CD4-positive, alpha-beta T cell treated with Interleukin-4 for 1 hour (primary cell): ENCODE measurements at places on chromosomes 13 and 19.

DNA sequence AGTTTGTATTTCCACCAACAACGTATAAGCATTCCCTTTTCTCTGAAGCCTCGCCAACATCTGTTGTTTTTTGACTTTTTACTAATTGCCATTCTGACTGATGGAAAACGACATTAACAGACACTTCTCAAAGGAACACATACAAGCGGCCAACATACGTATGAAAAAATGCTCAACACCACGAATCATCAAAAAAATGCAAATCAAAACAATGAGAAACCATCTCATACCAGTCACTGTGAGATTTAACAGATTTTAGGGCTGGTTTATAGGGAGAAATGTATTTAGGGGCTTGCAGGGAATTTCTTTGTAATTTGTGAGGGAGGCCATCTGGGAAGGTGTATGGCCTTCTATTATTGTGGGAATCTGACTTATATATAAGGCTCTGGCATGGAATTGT, 2.8 kb upstream of the DZIP1 start:
- DNase-seq: no peak

GRCh38 chr19:9909251-9909650, 27.1 kb downstream of the OLFM2 start:
- no peak for DNase-seq

DNA sequence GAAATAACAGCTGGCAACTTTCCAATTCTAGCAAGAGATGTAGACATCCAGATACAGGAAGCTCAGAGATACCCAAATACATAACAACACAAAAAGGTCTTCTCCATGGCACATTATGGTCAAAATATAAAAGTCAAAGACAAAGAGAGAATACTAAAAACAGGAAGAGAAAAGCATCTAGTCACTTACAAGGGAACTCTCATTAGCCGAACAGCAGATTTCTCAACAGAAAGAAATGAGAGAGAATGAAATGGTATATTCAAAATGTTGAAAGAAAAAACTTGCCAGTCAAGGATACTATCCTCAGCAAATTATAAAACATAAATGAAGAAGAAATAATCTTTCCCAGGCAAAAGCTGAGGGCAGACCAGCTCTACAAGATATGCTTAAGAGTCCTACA, 12.4 kb downstream of the ZNF780A start:
- DNase-seq: no peak

GRCh38 chr19:15562861-15563260, 52.2 kb upstream of the CYP4F8 start:
- DNase-seq: no peak

DNA sequence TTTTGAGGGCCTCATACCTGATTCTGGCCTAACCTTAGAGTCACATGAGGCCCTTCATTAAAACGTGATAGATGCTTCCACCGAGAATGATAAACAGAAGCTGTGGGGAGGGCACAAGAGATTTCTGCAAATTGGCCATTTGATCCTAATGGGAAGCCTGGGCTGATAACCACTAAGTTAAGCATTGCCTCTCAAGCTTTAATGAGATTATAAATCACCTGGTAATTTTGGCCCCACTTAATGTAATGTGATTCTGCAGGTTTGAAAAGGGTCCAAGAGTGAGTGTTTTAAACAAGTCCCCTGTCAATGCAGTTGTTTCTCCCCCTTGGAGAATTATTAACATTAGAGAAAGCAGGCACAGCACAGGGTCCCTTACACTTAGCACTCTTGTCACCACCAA, 42.0 kb downstream of the ZNF486 start:
- no peak for DNase-seq

- no peak for DNase-seq
Observed at GRCh38 chr13:24313439-24313838, 4.1 kb downstream of the C1QTNF9 start.

DNA sequence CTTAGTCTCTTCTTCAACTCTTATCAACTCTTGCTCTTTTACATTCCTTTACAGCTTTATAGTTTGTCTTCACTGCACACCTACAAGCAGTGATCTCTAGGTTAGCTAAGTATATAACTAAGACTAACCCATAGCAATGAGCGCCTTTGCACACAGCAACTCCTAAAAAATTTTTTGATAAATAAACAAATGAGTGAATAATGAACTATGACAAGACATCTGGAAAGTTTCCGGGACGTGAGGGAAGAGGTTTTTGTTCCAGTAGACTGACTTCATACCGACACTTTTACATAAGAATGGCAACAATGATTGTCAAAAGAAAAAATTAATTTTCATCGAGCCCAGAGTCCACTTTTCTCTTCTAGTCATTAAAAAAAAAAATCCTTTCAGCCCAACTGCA, 98.3 kb downstream of the ELF1 start:
- DNase-seq: no peak

- DNase-seq: no peak
Observed at GRCh38 chr13:45705918-45706317, 3.8 kb downstream of the CBY2 start.

- no peak for DNase-seq
Observed at GRCh38 chr13:95858286-95859075, 181.5 kb downstream of the DNAJC3 start.

DNA sequence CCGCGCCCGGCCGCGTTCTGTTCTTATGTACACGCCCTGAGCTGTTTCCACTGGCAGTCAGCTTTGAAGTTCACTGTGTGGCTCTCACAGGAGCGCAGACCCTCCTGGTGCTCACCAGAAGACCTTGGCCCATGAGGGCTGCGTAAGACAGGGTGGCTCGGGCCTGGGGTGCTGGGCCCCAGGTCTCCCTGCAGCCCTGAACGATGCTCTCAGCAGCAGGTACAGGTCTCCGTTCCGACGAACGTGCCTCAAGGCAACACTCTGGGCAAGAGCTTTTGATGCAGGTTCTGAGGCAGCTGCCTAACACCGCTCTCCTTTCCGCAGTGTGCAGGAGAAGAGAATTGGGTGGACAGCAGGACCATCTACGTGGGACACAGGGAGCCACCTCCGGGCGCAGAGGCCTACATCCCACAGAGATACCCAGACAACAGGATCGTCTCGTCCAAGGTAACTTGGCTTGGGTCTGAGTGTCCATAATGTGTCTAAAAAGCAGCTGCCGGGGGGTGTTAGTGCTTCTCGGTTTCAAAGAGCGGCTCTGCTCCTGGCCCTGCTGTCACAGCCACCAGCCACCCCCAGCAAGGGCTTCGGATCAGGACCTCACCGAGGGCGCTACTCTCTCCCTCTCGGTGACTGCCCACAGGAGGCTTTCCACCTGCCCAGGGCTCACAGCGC, 95.1 kb downstream of the ATP11A start:
- DNase-seq: no peak

DNA sequence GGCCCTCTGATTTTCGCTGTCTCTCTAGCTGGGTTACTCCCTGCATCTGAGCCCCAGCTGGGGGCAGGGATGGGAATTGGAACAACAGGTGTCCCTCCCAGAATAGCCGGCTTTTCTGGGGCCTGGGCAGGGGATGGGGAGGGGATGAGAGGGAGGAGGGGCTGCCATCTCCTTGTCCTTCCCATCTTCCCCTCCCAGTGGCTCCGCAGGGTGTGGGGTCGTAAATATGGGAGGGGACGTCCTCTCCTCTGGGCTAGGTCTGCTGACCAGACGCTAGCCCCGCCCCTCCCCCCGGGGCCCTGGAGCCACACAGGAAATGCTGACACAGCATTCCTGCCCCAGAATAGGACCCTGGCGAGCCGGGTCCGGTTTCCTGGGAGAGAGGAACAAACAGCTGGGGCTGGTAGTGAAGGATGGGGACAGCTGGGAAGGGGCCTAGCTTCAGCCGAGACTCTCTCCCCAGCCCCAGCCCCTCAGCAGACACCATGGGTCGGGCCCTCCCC, 1.1 kb downstream of the RYR1 start:
- no peak for DNase-seq

DNA sequence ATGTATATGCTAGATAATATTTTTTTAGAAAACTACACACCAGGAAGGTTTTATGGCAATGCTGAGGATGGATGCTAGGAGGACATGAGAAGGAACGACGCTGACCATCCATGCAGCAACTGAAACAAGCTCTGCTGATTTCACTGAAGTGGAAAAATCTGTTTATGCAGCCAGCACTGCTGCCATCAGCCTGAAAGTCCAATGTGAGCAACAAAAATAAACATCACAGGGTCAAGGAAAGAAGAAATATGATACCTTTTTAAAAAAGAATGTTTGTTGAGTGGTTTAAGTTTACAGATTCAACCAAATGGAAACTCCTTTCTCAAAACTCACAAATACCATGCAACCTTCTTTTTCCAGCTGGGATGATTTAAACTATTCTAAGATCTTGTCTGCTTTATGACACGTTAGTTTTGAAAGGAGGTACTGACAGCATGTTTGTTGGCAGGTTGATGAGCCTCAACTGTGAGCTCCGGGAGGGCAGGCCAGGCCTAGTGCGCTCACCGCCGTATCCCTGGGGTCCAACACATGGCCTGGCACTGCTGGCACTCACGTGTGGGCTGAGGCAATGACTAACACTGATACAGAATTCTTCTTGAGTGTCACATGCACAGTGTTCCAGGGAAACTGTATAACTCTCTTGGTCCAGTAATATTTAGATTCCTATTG, 46.8 kb downstream of the LATS2 start:
- DNase-seq: no peak

GRCh38 chr19:15268928-15269253, 36.6 kb upstream of the EPHX3 start:
- DNase-seq: no peak

DNA sequence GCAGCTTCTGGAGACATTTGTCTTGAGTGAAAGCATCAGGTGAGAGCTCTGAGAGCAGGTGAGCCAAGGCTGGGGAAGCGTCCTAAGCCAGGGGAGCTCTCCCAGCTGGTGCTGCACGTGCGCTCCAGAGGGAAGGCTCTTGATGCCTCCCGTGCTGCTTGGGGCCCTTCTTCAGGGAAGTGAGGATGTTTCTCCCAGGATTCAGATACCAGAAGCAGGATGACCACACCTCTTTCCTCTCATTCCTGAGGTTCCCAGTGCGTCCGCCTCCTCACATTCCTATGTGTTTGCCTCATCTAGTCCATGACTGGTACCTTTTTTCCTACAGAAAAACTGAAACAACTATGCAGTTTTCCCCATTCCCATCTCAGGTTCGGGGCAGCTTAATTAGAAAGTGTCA, 231.0 kb upstream of the IRS2 start:
- no peak for DNase-seq

GRCh38 chr13:40432018-40432978, 234.1 kb downstream of the FOXO1 start:
- DNase-seq: no peak

GRCh38 chr19:56136362-56136761, 4.7 kb upstream of the ZNF444 start:
- no peak for DNase-seq

DNA sequence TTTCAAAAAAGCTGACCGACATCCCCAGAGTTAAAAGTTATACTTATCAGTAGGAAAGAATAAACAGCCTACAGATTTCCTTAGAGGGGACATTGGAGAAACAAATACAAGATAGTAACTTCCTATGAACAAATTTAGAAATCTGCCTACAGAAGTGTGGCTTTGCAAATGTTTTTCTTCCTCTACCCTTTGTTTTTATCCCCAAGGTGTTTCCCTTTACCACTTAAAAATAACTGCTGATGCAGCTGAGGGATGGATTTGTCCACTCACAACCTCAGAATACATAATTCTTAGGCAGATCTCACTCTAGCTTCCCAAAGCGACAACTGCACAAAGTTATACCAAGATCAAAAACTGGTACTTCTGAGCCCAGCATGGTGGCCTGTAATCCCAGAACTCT, 20.9 kb downstream of the MED4 start:
- no peak for DNase-seq

DNA sequence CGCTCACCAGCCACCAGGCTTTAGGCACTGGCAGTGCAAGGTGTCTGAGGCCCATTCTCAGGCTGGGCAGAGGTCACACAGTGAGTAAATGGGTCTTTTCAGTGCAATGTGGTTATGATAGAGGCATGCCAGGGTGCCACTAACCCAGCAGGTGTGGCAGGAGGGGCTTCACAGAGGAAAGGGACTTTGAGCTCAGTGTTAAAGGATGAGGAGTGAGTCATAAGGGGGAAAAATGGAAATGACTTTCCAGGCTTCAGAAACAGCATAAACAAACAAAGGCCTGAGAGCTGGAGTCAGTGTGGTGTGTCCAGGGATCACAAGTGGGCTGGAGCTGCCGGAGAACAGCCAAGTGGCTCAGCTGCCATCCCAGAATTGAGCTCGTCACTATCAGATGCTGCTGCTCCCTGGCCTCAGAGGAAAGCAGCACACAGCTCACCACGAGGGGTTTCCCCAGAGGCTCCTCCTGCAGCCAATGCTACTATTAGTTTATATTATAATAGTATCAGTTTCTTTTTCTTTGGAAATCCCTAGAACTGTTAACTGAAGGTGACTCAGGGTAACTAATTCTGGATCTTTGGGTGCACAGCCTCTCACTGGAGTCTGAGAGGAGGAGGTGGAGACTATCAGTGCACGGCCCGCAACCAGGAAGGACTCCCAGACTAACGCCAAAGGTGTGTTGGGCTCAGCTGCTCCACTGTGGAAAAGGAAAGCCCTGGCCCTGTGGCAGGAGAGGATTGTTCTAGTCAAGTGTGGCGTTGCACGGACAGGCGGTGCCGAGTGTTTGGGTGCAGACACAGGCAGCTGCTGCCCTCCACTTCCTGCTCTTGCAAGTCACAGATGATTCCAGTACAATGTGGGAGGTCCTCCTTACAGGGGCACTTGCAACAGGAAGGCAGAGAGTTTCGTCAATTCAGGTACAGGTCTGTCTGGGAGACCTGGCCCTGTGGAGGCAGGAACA, 39.5 kb downstream of the DHRS12 start:
- peak; percentile 59 for DNase-seq

- no peak for DNase-seq
Observed at GRCh38 chr19:10981252-10981895, 20.5 kb downstream of the SMARCA4 start.

DNA sequence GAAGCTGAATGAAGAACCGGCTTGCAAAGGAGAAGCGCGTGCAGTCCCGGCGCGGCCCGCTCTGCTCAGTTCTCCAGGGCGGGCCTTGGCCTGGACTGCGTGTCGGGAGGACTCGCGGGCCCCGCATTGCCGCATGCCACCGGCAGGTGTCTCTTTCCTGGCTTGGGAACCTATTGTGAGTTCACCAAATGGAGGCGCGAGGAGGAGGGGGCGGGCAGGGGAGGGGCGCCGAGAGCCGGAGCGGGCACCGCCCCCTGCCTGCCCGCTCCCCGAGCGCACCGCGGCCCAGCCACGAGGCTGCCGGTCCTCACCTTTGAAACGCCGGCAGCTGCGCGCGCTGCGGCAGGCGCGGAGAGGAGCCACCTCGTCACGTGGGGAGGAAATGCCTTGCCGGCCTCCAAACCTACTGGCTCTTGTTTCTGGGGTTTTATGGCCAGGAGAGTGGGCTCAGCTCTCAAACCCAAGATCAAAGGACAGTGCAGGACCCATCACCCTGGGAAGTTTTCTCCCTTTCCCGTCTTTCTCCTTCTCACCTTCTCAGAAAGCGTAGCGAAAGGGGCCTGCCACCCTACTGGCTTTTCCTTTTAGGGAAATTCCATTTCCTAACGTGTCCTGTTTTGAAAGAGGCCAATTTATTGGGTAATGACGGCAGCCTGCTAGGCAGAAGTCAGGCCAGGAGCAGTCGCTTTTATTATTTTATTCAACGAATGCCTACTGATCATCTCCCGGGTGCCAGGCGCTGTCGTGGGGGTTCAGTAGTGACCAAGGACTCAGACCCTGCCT, 13.8 kb upstream of the UBE2L5 start:
- DNase-seq: peak; percentile 94
